ENCODE measurements at places on chromosomes 7 and 10.

- no peak for DNase-seq
Observed at GRCh38 chr10:104276192-104276591, 7.2 kb downstream of the GSTO2 start.

- DNase-seq = no peak
Observed at GRCh38 chr7:110621289-110621688, 469.6 kb upstream of the LRRN3 start.

GRCh38 chr7:151708610-151709009, 168.3 kb downstream of the PRKAG2 start:
- no peak for DNase-seq

GRCh38 chr7:155230169-155230593, 67.5 kb upstream of the INSIG1 start:
- peak; percentile 61 for DNase-seq

DNA sequence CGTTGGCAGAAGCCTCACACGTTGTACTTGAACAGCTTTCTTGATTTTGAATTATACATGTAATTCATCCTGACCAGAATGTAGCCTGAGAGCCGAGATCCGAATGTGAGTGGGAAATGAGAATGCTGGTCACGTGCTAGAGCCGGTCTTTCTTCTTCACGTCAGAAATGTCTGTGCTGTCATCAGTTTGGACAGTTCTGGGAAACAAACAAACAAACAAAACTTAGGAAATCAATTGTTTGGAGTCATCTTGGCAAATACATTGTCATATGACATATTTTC, 729.8 kb downstream of the LRMDA start:
- DNase-seq = no peak

DNA sequence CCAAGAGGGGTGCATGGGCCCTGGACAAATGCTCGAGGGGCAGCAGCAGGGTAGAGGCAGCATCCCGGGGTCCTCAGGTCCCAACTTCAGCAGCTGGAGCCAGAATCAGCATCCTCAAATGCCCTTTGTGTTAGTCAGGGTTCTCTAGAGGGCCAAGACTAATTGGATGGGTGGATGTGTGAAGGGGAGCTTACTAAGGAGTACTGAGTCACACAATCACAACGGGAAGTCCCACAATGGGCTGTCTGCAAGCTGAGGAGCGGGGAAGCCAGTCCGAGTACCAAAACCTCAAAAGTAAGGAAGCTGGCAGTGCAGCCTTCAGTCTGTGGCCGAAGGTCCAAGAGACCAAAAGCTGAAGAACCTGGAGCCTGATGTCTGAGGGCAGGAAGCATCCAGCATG, 162.9 kb upstream of the TCERG1L start:
- no peak for DNase-seq

Data from right forelimb (tissue), 1 donor.